ENCODE measurements at places on chromosomes 4 and X.

- no peak for DNase-seq
Measured at GRCh38 chrX:154059729-154060245, 37.7 kb downstream of the MECP2 start.

GRCh38 chr4:110544594-110544993, 68.6 kb downstream of the ENPEP start:
- DNase-seq: no peak

- DNase-seq: no peak
Measured at GRCh38 chr4:186200516-186200915, 9.1 kb downstream of the CYP4V2 start.

- DNase-seq: no peak
Measured at GRCh38 chr4:1336088-1336491, 10.9 kb upstream of the UVSSA start.

Data from HCEC 1CT (cell line).